ENCODE measurements at places on chromosomes 7 and 10. TPM values are rescaled to one million over a fixed set of nuclear protein-coding genes. Genes with fewer than 3 reads are reported as not detected.

DNA sequence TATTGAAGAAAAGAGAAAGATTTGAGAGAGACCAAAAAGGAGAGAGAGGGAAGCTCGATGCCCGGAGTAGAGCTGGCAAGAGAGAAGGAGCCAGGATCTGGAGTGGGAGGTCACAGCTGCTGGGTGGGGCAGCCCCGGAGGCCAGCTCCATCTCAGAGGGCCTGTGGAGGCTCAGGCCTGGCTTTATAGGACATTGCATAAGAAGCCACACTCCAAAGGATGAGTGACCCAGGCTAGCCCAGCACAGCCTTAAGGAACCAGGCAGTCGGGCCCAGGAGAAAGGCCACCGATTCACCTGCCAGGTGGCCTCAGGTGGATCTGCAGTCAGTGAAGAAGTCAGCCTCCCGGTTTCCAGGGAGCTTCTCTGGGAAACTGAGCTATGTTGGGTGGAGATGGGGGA, 676 bp downstream of the PLAC9 start:
- DNase-seq, result no peak

DNA sequence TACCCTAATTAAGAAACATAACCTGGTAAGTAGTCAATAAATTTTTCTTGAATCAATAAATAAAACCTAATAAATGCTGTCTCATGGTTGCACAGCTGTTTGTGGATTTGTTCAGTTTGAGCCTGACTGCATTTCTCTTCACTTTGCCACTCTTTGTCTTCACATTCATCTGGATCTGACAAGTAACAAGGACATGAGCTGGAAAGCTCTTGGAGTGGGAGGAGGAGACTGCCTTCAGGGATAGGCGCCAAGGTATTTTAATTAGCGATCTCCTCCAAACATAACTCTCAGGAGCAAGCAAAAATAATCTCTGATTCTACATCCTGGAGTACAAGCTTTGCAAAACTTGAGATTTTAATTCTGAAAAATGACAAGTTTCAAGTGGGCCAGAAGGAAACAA, 251.0 kb downstream of the BMPER start:
- no peak for DNase-seq

DNA sequence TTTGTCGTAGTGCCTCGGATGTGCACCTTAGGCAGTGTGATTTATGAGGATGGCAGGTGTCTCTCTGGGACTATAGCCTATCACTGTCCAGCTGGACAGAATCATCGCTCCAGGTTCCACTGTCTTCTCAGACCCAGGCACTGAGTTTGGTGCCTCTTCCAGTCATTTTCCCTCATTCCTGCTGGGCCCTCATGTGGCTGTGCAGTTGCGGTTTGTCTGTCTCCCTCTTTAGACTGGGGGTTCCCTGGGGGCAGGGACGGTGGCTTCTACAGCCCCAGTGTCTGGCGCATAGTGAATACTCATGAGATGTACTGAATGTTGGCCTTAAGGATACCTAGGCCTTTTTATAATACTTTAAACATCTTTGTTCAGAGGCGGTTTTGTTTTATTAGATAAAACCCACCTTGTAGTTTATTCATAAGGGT, 28.9 kb downstream of the CCM2 start:
- no peak for DNase-seq

Gene TEX36
- total RNA-seq, result not detected

DNA sequence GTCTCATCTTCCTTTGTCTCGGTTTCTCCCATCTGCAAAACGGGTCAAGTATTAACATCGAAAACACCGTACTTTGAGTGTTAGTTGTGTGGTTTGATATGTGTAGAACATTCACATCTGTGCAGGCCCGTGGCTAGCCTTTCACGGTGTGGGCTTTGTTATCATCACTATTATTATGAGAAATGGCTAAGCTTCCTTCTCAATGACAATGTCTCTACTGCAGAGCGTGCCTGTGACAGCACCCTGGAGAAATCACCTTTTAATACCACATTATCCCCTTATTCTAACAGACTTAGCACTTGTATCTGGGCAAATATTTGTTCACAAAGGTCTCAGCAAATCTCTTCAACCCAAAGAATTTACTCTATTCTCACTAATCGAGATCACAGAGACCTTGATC, 55.8 kb downstream of the FAM171A1 start:
- no peak for DNase-seq

DNA sequence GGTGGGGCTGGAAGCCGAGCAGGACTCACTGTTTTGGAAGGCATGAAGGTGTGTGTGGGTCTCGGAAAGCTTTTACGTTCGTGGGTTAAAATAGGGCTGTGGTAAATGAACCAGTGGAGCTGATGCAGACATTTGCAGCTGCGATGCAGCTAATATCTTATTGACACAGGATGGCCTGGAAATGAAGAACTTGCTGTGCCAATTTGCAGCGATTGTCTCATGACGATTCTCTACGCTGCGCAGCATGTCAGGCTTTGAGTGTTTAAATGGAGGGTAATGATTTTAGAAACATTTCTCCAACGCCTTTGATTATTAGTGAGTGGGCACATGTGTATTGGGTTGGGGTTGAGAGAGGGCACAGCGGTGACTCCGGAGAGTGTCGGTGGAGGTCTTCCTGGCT, 136.0 kb downstream of the ACTR3B start:
- DNase-seq, result no peak

Gene OR2A1
- not detected for total RNA-seq

Gene SH2B2
- 11.6 TPM for total RNA-seq

- DNase-seq, result no peak
These were observed 183.2 kb downstream of the PRPF18 start for GRCh38 chr10:13769946-13770345.

- DNase-seq, result no peak
These were observed 2.2 kb downstream of the SFXN3 start for GRCh38 chr10:101033276-101033675.

- no peak for DNase-seq
These were observed 162.8 kb downstream of the ELMO1 start for GRCh38 chr7:37285706-37286453.

Gene SPDYE5
- total RNA-seq, result not detected

- DNase-seq, result no peak
These were observed 211.6 kb upstream of the ZMIZ1 start for GRCh38 chr10:78857193-78857592.

Gene PRTFDC1
- 14.4 TPM for total RNA-seq

Gene TMEM130
- 7.8 TPM for total RNA-seq

Gene TRRAP
- total RNA-seq, result 68.7 TPM

DNA sequence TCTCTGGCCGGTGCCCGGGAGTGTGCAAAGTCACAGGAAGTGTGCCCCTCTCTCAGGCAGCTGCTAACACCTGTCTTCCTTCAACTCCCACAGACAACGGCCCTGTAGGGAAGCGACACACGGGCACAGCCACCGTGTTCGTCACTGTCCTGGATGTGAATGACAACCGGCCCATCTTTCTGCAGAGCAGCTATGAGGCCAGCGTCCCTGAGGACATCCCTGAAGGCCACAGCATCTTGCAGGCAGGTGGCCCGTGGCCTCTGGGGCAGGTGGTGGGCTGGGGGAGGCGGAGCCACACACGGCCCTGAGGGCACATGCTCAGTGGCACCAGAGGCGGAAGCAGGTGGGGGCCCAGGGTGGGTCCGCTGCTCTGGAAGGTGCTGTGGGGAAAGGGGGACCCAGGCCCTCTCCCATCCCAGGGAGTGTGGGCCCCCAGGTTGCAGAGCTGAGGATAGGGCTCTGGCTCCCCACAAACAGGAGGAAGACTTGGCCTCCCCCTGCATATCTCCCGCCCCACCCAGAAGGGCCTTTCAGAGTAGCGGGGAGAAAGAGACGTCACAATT, 6.9 kb downstream of the C10orf105 start:
- no peak for DNase-seq

Gene TMEM270
- total RNA-seq, result not detected

DNA sequence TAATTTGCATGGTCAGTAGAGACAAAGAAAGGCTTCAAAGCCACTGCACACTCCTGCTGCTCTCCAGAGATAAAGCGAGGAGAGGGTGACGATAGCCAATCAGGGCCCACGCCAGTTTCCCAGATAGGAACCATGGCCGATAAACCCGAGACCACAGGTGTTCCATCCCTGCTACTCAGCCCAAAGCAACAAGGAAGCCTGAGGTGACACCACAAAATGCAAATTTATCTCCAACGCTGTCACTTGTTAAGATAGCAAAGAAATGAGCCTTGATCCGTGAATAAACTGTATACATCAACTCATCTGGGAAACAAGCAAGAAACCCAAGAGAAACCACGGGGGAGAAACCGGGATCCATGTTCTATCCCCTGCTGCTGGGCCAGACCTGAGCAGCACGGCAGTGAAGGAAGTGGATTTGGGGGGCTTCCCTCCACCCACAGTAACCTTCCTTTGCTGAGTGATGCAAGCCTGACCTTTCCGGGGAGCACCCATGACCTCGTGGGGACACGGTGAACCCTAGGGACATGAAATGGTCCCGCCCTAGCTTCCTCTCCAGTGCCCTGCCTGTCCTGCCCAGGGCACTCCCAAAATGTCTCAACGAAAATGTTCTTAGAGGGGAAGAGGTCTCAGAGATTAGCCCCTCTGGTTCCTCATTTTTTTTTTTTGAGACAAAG, 164.6 kb downstream of the PTPRN2 start:
- no peak for DNase-seq

DNA sequence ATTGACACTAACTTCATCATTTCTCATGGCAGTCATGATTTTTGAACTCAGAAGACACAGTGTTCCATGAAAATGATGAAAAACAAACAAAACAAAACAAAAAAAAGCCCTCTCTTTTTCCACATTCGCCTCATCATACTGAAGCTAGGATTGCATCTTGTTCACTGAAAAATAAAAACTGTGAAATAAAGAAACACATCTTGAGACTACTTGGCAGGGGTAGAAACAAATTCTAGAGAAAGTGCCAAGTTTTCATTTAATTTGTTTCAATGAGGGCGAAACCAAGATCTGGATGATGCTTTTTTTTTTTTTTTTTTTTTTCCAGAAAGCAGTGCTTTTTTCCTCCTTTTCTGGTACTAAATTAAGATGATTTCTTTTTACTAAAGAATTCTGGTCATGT, 350.4 kb upstream of the ETV1 start:
- no peak for DNase-seq

DNA sequence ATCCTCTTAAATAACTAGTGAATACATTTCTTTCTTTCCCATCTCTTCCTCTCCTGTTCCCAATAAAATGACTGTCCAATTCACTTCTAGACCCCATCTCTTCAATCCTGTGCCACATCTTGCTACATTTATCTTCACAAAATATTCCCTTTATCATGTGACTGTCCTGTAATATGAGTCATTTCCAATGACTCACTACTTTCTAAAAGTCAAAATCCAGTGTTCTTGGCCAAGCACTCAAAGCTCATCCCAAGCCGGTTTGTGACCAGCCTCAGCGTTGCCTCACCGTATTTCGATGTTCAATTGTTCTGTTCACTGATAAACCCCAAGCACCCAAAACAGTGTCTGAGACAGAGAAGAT, 104.7 kb downstream of the PARD3 start:
- DNase-seq, result no peak

- DNase-seq, result no peak
These were observed 96.0 kb upstream of the ADO start for GRCh38 chr10:62708569-62708968.

- DNase-seq, result no peak
These were observed 275.0 kb upstream of the NPVF start for GRCh38 chr7:25503306-25503705.

GRCh38 chr10:43901302-43901701, 252.6 kb upstream of the ZNF32 start:
- DNase-seq, result no peak

DNA sequence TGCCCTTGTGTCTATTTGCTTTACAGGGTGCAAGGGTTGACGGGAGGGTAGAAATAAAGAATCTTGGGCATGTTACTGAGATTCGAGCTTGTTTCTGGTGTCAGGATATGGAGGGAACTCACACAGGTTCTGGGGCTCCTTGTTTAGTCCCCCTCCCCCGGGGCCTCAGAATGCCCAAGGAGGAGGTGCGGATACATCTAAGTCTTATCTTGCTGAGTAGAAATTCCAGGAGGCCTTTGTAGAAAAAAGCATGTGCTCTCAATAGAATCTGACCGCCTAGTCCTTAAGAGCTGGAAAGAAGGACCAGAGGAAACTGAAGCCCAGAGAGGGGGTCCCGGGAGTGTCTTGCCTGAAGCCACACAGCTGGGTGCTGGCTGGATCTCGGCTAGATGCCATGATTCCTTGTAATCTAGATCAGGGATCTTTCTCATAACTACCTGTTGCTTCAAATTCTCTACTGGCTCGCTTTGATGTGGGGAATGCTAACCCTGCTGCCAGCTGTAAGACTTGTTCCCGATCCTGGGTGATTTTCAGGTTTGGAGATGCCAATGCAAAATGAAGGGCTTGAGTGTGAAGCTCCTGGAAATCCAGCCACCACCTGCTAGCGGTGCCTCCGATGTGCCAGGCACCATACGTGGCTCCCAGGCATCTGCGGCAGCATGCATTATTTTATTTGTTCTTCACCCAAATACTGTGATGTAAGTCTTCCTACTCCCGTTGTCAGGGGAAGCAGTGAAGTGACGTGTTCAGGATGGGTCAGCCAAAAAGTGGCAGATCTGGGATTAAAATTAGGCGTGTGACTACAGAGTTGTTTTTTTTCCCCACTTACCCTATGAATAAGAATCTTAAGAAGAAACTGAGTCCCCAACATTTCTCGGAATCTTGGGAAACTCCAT, 226.0 kb downstream of the TCF7L2 start:
- no peak for DNase-seq

Gene PNLIP
- not detected for total RNA-seq
